ENCODE measurements at places on chromosomes 4 and X. TPM values are rescaled to one million over a fixed set of nuclear protein-coding genes. Genes with fewer than 3 reads are reported as not detected.

The MAGEA1 gene
- not detected for total RNA-seq

The RHOXF2B gene
- not detected for total RNA-seq

The LYAR gene
- 28.7 TPM for total RNA-seq

The TMEM47 gene
- total RNA-seq, result 2.0 TPM

The YY2 gene
- 0.74 TPM for total RNA-seq

The SPCS3 gene
- total RNA-seq, result 78.9 TPM

The AMOT gene
- 0.07 TPM for total RNA-seq

The CFI gene
- total RNA-seq, result 0.21 TPM

The TKTL1 gene
- total RNA-seq, result not detected

The DRD5 gene
- total RNA-seq, result not detected

The PSAPL1 gene
- 0.14 TPM for total RNA-seq

The AFAP1 gene
- total RNA-seq, result 15.8 TPM

The LINC00632 gene
- 1.2 TPM for total RNA-seq

The SUPT20HL1 gene
- not detected for total RNA-seq

The USP17L10 gene
- not detected for total RNA-seq

The ETDA gene
- total RNA-seq, result not detected

The BANK1 gene
- total RNA-seq, result 1.5 TPM

The ZCCHC4 gene
- 15.9 TPM for total RNA-seq

The FATE1 gene
- total RNA-seq, result not detected

The GAGE12F gene
- not detected for total RNA-seq

The TLL1 gene
- total RNA-seq, result 0.92 TPM

The TEX11 gene
- total RNA-seq, result not detected

The PTPN13 gene
- total RNA-seq, result 46.8 TPM

The NOA1 gene
- 27.1 TPM for total RNA-seq

The ANAPC4 gene
- total RNA-seq, result 12.0 TPM

The GCNA gene
- total RNA-seq, result 1.6 TPM

The IGSF1 gene
- not detected for total RNA-seq

The TRIM2 gene
- 14.9 TPM for total RNA-seq

The CRMP1 gene
- not detected for total RNA-seq

The ALB gene
- not detected for total RNA-seq

The PNMA3 gene
- not detected for total RNA-seq

The UGT2B7 gene
- total RNA-seq, result 0.78 TPM

The IQCM gene
- not detected for total RNA-seq

The GJB1 gene
- total RNA-seq, result not detected

The GPM6B gene
- total RNA-seq, result 5.7 TPM

The ZNF141 gene
- 4.5 TPM for total RNA-seq

The TEC gene
- 0.51 TPM for total RNA-seq

The MGAT4D gene
- not detected for total RNA-seq

The DDIT4L gene
- total RNA-seq, result 0.14 TPM
